Endothelial cell (in vitro differentiated cells): ENCODE measurements at places on chromosomes 5 and 9.

- DNase-seq, result no peak
Measured at GRCh38 chr5:173612948-173613347, 3.5 kb downstream of the BOD1 start.

- DNase-seq, result no peak
Measured at GRCh38 chr5:10542055-10542550, 21.8 kb upstream of the ANKRD33B start.

DNA sequence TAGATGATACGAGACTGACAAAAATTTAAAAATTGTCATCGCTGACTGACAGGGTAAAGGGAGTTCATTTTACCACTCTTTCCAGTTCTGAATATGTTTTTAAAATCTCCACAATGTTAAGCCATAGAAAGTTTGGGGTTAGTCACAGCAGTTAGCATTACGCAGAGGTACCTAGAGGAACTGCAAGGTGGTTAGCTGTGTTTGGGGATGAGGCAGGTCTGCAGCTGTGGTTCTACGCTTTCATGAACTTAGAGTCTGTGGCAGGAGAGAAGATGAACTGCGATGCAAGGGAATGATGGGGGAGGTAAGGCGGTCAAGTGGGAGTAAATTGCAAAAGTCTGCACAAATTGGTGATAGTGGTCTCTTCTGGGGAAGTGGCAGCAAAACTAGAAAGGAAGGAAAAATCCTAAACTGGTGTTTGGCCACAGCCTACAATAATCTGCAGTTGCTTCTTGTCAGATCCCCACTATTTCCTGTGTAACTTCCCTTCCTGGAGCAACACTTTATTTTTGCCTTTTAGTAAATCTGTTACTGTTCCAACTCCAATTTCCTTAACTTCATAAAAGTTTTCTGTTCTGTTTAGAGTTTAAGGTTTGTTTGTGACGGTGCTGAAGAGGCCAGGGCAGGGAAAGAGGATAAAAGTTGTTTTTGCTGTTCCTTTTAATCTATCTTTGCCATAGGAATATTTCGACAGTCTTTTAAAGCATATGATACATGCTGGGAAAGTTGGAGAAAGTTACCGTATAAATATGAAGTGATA is 38.6 kb upstream of the SNX2 start:
- DNase-seq, result no peak

DNA sequence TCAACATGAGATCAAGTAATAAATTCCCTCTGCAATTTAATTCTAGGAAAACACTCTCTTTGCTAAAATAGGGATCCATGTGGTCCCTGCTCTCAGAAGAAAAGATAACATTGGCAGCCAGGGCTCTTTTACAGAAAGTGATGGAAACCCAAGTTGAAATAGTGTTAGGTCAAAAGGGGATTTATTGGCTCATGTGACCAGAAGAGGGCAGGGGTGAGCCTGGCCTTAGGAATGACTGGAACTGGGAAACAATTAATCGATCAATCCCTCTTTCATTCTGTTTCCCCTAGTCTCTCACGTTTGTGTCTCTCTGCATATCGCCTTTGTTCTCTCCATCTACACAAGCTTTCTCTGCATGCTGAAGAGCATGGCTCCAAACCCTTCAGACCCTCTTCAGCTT is 58.3 kb upstream of the ALDH1B1 start:
- no peak for DNase-seq

DNA sequence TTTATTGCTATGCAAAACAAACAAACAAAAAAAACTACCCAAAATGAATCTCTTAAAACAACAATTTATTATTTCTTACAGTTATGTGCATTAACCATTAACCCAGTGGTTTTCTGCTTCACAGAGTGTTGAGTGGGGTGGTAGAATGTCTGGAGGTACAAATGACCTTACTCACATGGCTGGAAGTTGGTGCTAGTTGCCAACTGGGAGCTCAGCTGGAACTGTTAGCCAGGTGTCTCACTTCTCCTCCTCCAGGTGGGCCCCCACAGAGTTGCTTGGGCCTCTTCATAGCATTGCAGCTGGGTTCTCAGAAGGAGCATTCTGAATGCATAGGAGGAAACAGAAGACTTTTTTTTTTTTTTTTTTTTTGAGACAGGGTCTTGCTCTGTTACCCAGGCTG is 10.5 kb upstream of the B4GALT1 start:
- no peak for DNase-seq

GRCh38 chr9:84891924-84892323 is 222.4 kb downstream of the NTRK2 start:
- DNase-seq, result no peak

DNA sequence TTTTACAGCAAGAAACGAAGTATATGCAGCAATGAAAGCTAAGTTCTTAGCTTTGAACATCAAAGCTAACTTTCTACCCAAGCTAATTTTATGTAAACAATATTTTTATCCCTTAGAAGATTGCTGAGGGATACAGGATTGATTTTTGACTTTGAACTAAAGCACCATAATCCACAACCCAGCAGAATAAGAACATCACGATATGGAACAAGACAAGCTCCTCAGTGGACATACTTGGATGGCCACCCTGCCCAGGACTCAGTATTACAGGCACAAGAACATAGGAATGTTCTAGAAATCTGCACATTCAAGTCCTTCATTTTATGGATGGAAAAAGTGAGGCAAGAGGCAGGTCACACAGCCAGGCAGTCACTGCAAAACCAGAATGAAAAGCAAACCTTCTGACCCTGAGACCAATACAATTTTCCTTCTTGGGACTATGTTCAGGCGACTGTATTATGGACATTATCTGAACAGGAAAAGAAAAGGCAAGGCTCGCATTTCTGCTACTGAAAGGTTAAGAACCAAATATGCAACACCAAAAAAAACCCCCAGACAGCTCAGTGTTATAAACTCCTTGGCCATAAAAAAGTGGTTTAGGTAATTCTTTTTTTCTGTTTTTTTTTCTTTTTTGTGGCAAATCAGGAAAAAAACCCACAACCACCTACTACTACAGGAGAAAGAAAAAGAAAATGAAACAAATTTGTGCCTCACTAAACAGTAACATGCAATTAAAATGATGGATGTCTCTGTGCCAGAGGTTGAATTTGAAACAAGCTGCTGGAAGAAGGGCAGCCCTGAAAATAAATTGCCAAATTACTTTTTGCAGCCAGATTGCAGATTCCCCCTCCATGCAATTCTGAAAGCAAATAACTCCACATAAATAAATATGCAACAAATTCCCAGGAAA is 25.4 kb downstream of the EPB41L4B start:
- no peak for DNase-seq

DNA sequence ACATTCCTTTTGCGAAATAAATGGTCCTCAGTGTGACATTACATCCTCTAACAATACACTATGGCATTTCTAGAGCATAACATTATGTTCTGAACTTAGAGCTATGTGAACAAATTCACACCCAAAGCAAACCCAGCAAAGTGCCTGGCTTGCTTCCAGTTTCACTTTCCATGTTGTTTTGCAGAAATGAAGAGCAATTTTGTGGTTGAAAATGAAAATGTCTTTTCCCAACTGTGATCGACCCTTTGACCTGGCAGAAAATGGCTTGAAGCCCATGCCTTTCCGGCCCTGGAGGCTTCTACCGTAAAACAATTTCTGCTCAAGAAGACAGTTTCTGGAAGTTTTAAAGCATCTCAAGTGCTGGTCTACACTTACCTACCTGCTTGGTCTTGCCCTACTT is 344.7 kb upstream of the RGMB start:
- no peak for DNase-seq

GRCh38 chr5:15285901-15286583 is 213.9 kb upstream of the FBXL7 start:
- DNase-seq, result no peak

- no peak for DNase-seq
Measured at GRCh38 chr9:125492719-125493118, 214.3 kb downstream of the MAPKAP1 start.

GRCh38 chr9:72586388-72587130 is 65.2 kb downstream of the TMC1 start:
- DNase-seq, result no peak

- DNase-seq, result no peak
Measured at GRCh38 chr5:96284727-96285389, 148.2 kb downstream of the PCSK1 start.

DNA sequence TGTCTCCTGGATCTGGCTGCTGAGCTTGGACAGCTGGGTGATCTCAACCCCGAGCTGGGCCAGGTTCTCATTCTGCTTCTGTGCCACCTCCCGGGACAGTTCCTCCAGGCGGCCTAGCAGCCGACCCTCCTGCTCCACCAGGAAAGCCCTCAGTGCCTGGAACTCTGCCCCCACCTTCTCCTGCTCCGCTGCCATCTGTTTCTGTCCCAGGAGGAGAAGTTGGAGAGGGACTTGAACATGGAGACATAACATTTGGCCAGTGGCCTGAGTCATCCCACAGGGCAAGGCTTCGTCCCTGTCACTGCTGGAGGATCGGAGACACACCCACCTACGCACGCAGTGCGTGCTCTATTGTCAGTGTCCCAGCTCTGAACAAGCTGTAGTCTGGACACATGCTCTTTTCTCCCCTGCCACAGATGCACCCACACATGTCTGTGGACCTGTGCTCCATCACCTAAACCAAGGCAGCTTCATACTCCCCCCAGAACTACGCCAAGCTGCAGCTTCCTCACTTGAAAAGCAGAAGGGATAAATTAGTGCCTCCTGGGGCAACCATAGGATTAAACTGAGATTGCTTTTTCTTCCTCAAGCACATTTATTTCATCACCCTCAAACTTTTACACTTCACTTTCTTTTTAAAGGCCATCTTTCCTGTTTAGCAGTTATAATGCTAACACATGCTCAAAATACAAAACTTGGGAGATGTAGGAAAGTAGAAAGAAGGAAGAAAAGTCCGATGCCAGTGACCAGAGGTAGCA is 4.9 kb downstream of the TRIM7 start:
- DNase-seq, result no peak

DNA sequence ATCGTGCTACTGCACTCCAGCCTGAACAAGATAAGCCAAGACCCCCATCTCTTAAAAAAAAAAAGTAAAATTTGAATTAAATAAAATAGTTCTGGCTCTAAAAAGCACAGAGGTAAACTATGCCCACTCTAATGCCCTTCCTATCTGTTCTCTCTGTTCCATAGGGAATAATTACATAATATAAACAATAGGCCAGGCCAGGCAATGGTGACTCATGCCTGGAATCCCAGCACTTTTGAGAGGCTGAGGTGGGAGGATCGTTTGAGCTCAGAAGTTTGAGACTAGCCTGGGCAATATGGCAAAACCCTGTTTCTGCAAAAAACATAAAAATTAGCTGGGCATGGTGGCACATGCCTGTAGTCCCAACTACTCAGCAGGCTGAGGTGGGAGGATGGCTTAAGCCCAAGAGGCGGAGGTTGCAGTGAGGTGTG is 47.4 kb downstream of the MYO10 start:
- DNase-seq, result no peak

DNA sequence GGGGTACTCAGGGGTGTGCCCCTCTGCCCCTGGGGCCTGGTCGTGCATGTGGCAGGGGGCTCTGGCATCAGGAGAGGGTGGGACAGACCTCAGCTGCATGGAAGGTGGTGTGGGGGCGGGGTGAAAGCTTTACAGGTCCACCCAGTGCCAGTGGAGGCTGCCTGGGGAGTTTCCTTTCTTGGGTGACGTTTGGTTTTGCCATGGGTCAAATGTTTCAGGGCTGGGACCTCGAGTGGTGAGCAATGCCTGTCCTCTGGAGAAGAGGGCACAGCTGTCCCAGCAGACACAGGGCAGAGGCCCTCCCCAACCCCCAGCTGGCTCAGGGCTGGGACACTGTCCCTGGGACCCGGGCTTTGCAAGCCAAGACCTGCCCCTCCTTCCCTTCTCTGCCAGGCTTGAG is 3.6 kb downstream of the RXRA start:
- no peak for DNase-seq

DNA sequence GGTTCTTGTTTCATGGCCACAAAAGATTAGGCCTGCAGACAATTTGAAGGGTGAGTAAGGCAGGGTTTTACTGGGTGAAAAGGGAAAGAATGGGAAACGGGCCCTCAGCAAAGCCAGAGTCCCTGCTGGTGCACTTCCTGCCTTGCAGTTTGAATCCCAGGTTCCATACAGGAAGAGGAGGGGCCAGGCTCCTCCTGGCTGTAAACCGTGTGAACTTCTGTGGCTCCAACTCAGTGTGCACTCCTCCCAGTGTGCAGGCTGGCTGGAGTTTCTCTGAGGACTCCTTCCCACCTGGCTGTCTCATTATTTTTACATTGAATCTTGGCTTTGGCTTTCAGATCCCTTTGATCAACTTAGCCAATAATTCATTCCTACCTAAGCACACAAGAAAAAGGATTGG is 367.1 kb upstream of the KLF4 start:
- no peak for DNase-seq
